ENCODE measurements at places on chromosomes 1 and 21.

DNA sequence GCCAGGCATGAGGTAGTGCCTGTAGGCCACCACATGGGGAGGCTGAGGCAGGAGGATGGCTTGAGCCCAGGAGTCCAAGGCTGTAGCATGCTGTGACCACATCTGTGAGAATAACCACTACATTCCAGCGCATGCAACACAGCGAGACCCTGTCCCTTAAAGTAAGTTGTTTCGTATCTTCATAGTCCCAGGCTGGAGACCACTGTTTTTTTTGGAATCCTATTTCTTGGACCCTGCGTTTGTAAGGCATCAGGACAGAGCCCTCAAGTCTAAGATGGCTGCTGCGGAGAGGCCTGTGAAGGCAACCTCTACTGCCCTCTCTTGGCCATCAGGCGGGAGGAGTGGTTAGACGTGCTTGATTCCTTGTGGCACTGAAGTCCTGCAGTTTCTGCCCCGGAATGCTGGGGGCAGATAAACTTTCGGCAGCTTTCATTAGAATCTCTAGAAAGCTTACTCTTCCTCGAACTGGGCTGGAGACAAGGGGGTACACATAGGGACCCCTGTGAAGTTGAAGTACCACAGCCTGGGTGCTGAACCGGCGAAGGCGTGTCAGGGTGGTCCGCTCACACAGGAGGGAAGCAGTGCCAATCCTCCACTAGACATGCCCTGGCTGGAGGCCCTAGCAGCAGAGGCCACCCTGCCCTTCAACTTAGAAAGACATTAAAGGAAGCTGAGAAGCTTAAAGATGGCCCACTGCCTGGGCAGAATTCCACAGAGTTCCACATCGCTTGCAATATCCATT is 36.6 kb downstream of the RABIF start:
- peak; percentile 54 for DNase-seq

- DNase-seq, result no peak
These were observed 410.6 kb upstream of the DEPDC1 start for GRCh38 chr1:68907491-68907890.

GRCh38 chr1:221025501-221025900 is 146.3 kb downstream of the HLX start:
- peak; percentile 42 for DNase-seq

DNA sequence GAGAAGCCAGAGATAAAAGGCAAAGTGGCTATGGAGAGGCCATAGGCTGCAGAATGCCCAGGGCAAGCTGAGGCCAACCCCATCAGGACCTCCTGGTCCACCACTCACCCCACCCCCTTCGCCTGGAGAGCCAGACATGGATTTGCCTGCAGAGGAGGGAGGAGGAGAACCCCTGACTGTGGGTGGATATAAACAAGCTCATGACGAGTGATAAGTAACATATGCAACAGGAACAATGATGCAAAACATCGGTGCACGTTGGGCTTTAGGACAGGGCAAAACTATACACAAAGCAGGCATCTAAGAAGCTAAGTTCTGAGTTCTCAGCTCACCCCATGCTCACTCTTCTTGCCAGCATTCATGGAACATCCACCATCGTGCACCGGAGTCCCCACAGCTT is 150.3 kb downstream of the ETS2 start:
- DNase-seq, result no peak

- no peak for DNase-seq
These were observed 57.6 kb upstream of the GNG12 start for GRCh38 chr1:67890857-67891256.

DNA sequence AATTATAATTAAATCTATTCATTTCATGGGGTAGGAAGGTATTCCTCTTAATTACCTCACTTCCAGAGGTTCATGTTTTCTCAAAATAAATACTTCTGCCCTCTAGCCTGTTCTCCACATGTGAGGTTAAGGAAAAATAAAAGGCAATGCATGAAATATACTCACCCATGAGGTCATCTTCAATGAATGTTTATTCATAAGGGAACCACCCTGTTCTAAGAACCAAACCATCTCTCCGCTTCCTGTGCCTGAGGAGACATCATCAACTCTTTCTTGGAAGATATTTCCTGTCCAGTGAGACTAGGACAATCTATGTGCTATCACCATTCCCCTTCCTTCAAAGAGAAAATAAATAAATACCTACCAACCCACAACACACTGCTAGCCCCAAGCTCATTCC is 513.7 kb upstream of the PLXNA2 start:
- no peak for DNase-seq

- DNase-seq, result no peak
These were observed 3.8 kb upstream of the GUCA2A start for GRCh38 chr1:42168391-42168670.

DNA sequence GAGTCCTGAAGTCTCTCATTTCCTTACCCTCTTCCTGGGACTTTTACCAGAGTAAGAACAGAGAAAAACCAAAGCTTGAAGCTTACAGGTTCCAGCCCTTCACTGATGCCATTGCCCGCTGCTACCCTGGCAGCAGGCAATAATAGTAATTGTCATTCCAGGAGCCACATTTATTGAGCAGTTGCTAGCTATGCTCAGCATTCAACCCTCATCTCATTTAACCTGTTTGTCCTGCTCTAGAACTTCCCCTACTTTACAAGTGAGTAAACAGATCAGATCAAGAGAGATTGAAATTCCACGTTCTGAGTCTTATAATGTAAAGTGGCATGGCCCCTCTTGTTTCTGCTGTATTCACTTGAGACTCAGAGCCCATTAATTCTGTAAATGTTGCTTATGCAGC is 80.4 kb downstream of the ATP1A1 start:
- no peak for DNase-seq

DNA sequence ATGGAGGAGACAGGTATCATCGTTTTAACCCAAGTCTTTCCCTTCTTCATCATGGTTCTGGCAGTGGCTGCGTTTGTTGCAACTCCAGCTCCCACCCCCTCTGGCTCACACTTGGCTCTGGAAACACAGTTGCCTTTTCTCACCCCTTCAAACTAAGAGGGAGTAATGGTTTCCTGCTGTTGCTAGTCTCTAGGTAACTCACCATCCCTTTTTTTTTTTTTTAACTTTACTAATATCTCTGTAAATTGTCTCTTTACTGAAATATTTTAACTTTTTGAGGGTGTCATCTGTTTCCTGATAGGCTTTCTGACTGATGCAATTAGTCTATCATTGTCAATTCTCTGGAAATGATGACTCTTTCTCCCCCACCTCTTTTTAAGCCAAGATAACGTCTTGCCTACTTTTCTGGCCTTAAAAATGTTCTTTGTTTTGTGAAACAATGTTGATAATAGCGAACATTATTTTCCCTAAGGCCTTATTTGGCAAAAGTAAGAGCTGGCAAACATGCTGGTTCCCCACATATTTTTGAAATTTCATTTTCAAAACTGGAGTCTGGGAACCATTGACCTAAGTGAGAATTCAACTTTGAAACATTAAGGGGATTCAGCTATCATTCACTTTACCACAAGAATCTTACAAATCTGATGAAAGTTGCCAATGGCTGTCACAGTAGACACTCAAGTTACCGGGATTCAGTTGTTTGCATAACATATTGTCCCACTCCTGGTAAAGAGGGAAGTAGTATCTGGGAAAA is 85.3 kb downstream of the LEPR start:
- peak; percentile 67 for DNase-seq

GRCh38 chr21:33374450-33375096 is 28.6 kb upstream of the IFNGR2 start:
- peak; percentile 54 for DNase-seq

- no peak for DNase-seq
These were observed 20.2 kb downstream of the BTG2 start for GRCh38 chr1:203325418-203326091.

- DNase-seq, result no peak
These were observed 839 bp downstream of the SWT1 start for GRCh38 chr1:185157599-185158412.

DNA sequence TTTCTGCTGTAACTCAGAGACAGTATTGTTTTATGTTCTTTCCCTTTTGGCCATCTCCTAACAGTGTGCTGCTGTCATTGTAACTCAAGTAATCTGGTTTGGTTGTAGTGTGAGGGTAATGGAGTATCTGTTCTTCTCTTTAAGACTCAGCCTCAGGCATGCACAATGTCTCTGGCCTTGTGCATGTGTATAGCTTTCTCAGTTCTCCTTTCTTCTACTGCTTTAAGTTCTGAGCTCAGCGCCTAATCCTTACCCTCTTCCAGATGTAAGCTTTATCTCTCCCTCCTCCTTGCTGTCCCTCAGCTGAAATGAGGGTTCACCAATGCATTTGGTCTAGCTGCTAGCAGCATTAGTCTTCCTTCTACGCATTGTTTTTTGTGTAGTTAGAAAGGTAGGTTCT is 1420.4 kb upstream of the PRMT6 start:
- no peak for DNase-seq

GRCh38 chr1:112172294-112172882 is 182.9 kb upstream of the KCND3 start:
- peak; percentile 27 for DNase-seq

GRCh38 chr1:174892016-174892415 is 107.7 kb upstream of the CACYBP start:
- DNase-seq, result no peak

DNA sequence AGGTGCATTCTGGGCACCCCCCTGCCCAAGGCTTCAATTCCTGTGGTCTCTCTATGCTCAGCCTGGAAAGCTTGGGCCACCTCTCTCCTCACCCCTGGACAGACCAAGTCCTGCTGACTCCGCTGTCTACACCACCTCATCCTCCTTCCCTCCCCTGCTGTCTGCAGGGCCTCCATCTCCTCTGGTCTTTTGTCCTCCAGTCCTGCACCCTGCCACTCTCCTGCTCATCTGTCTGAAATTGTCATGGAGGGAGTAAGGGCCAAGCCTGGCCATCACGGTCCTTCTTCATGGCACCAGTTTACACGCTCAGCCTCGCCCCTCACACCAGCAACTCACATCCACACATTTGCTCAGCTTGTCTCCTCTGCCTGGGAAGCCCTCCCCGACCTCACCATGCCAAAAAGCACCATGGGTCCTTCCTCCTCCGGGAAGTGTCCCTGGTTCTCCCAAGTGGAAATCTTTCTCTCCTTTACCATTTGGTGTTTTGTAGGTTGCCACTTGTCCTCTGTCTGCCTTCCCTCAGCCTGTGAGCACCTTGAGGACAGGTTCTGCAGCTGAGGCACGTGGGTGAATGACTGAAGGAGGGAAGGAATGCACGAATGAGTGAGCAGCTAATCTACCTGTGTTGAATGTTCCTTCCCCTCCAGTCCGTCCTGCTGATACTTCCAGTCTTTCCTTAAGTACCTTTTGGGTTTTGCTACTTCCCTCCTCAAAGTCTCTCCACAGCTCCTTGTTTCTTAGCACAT is 2.1 kb upstream of the SLC2A1 start:
- no peak for DNase-seq

DNA sequence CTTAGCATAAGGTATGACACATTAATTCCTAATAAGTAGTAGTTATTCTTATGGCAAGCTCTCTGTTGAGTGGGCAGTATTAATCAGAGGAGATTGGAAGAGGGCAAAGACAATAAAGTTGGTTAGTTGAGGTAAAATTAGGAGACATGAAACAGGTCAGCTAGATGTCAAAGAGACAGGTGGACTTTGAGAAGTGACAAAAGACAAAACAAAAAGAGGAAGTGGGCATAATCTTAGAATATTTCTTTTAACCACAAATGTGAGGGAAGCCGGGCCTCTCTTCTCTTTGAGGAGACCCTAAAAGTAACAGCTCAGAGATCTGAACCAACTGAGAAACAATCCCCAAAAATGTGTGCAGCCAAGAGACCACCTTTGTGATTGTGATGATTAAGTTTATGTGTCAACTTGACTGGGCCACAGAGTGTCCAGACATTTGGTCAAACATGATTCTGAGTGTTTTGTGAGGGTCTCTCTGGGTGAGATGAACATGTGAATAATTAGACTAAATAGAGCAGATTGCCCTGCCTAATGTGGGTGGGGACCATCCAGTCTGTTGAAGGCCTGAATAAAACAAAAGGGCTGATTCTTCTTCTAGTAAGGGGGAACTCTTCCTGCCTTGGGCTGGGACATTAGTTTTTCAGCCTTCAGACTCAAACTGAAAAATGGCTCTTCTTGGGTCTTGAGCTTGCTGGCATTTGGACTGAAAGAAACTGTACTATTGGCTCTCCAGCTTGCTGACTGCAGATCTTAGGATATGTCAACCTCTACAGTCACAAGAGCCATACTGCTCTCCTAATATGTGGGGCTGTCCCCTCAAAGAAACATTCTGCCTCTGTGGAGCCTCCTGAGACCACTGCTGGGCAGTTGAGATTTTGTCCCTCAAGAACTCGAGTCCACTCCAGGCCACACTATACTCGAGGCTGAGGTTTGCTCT is 40.0 kb downstream of the FCRL5 start:
- no peak for DNase-seq

DNA sequence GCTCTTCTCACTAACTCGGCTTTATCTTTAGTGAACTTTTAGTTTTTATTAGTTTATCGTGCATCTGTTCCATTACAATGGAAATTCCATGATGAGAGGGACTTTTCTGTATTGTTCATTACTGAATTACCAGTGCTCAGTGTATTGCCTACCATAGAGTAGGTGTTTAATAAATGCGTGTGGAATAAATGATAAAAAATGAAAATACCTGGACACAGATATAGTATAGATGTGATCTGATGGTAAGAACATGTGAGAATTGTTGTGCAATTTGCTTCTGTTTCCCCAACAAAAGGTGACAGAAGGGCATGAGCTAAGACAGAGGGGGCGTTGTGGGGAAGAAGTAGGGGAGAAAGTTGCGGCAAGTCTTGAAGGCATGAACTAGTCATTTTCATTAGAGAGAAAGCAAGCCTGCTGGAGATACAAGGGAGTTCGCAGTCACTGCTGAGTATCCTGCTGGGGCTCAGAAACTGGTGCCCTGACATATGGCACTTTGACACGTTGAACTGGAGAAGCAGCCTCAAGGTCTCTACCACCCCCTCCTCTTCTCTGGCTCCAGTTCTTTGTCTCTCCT is 5.6 kb upstream of the COG2 start:
- DNase-seq, result no peak

- no peak for DNase-seq
These were observed 118.8 kb downstream of the PIK3R3 start for GRCh38 chr1:46013581-46013980.

DNA sequence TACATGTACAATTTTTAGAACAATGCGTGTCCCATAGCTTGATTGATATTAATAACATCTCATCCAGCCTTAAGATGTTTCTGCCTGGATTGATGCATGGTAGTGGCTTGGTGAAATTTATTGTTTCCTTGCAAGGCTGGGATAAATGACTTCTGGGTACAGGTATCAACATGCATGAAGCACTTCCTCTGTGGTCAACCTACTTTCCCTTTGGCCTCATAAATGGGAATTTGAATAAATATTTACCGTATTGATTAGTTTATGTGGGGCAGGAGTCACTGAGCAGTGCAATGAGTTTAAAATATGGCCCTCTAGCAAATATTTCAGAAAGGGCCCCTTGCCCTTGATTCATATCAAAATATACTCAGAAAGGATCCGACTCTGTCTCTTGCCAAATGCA is 83.9 kb upstream of the KCNE2 start:
- no peak for DNase-seq
